Posterior cingulate gyrus (tissue), 11 donors: ENCODE measurements at places on chromosomes 1 and 21.
A peak's percentile ranks its signal among the peaks of the same experiment; 100 is the strongest.

- DNase-seq: no peak
These were observed 14.5 kb downstream of the MCOLN2 start for GRCh38 chr1:84982395-84982794.

- no peak for DNase-seq
These were observed 408.0 kb downstream of the DISC1 start for GRCh38 chr1:232034556-232034955.

DNA sequence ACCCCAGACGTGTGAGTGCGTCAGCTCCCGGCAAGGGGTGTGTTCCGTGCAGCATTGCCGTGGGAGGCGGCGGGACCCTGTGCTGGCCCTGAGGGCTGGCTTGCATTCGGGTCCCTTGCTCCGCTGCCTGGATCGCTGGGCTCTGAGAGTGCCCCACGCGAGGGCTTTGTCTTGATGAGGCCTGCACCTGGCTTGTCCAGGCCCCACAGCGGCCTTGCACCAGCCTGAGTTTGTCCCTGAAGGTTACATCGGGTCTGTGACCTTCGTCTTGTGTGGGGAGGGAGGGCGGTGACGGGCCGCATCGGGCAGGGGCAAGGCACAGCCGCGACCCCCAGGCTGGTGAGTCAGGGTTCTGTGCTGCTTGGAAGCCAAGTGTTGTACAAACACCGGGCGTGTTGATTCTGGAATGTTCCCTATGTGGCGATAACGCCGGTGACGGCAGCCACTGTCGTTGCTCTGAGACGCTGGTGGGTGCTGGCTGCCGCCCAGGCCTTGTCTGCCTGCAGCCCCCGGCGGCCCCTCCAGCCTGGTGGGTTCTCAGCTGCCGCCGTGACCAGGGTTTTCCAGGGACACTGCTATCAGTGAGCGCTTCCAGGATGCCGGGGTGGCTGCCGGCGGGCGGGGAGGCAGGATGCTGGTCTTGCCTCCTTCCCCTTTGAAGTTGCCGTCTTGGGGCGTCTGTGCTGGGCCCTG lies 42.9 kb downstream of the SLX9 start:
- DNase-seq: no peak

DNA sequence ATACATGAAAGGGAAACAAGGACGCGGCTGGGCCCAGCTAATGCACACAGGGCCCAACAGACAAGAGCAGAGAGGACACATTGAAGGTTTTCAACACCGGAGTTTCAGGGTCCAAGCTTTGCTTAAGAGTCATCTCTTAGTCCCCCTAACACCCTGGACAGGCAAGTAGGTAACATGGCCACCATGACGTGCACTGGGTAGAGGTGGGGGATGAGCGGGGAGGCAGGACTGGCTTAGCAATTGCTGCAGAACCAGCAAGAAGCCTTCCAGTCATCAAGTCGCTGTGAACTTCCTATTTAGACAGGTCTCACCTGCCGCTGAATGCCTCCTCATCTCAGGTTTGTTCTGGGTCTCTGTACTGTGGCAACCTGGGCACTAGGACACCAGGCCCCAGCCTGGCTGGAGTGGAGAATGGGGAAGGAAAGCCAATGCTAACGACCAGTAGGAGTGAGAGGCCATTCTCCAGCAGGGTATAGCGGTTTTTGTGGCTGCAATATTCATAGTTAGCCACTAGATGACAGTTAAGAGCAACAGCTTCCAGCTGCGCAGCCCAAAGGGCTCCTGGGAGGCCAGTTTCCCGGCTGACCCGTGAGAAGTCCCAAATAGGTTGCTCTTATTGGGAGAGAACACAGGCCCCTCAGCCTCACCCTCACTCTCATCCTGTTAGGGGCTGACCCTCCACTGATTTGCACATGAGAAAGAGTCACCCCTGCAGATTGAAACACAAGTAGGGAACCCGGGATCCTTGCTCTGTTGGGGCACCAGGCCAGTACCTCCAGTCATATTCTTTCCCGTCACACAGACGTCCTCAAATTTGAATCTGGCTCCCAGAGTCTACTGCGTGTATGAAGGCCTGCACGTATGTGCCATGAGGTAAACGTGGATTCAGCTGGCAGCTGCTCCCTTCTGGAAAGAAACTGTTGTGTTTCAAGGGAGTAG lies 6.0 kb upstream of the PIGC start:
- DNase-seq: peak; percentile 8

DNA sequence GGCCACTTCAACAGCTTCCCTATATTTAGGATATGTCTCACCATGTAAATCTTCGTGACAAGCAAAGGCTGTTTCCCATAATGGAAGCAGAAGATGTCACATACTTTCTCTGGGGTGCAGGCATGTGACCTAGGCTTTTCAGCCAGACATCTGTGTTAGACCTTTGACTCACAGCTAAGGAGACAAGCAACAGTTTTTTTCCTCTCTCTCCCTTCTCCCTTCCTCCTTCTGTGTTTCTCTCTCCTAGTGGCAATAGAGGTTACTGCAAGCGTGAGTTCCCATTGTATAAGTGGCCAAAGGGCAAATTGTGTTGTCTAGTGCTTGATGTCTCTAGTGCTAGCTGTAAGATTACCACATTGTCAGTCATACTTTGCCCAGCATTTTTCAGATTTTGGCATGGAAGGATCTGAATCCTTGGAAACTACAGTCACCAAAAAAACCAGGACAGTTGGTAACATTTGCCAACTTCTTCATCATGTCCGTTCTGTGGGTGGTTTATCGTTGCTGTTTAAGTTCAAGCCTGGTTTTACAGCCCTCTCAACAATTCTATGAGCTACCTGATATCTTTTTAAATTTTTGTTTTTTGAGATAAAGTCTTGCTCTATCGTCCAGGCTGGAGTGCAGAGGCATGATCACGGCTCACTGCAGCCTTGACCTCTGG lies 44.4 kb upstream of the RABGAP1L start:
- no peak for DNase-seq

DNA sequence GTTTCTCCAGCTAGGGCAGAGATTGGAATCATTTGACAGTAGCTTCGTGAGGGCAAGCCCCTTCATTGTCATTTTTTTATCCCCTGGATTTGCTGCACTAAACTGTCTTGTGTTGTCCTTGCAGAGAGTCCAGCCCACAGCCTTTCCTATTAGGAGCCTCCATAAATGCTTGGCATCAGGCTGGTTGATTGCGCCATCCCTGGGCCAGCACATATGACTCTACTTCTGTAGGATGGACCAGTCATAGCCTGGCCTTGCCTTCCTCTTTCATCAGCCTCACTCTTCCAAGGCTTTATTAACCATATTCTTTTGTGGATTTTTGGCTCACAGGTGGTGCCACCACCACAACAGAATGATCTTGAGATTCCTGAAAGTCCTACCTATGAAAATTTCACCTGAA lies 31.4 kb downstream of the LY9 start:
- DNase-seq: no peak

GRCh38 chr1:15272009-15272781 lies 25.2 kb downstream of the FHAD1 start:
- peak; percentile 88 for DNase-seq

DNA sequence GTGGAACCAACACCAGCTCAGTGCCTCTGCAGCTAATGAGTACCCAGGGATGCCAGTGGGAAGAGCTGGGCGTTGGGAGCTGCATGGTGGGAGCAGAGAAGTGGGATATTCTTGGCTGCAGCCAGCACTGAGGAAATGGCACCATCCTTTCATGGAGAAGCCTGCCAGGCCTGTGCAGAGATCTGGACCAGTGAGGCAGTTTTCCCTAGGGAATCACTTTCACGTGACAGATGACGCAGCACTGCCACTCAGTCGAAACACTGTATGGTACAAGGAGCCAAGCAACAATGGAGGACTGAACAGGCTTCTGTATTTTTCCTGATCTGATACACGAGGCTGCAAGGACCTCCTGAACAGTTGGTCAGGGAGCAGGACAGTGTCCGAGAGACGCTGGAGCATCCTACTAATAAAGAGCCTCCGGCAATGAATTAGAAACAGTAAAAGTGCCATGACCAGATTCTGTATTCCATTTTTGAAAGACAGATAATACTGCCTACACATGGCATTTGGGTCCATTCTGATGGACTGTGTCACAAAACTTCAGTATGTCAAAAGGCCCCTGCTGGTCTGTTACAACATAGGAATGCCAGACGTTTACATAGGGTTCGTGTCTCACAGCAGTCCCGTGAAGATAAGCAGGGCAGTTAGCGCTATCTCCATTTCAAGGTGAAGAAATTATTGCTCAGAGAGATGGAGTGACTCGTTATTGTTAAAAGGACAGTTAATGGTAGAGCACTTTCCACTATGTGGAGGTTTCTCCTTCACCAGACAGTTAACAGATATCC lies 44.0 kb upstream of the LMO4 start:
- DNase-seq: no peak

DNA sequence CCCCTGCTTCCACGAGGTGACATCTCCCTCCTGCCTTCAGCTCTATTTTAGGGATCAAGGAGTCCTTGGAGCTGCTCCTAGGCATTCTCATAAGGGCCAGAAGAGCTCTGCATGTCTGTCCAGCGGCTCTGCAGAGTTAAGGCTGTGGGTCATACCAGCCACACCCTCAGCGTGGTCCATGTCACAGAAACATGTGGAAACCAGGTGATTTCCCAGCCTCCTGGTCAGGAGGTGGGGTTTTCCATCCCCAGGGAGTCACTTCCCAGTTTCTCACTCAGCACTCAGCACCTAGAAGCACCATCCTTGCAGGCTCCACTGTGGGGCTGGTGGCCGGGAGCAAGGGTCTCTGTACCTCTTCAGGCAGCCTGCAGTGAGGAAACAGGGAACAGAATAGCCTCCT lies 1.4 kb upstream of the TNFRSF1B start:
- no peak for DNase-seq

- DNase-seq: no peak
These were observed 63.4 kb downstream of the CD2 start for GRCh38 chr1:116817582-116818064.

- DNase-seq: no peak
These were observed 64.0 kb upstream of the TARDBP start for GRCh38 chr1:10948463-10948775.

DNA sequence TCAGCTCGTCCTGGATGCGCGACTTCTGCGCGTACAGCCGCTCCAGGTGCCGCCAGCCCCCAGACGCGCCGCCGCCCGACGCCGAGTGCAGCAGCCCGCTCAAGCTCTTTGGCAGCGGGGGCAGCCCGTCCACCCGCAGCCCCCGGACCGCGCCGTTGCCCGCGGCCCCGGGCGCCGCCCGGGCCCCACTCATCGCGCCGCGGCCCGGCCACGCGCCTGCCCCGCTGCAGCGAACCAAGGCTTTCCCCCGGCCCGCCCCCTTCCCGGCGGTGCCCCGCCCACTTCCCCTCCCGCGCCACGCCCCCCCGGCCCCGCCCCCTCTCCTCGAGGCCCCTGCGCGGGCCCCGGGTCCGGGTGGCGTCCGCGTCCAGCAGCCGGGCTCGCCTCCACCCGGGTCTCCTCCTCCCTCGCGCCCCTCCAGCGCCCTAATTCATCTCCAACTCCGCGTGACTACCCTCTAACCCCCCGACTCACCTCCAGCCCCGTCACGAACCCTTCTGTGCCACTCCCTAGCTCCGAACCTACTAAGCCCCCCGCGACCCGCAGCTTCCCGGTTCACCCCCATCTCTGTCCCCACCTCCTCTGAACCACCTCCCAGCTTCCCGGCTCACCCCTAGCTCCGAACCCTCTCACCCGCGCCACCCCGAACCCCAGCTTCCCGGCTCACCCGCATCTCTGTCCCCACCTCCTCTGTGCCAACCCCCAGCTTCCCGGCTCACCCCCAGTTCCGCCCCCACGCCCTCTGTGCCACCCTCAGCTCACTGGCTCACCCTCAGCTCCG lies at the start of gene FAM89A:
TSS of gene FAM89A (minus strand) at position 236 of the 781 bp plus-strand sequence. CDS start at position 193, 43 bp downstream.
- DNase-seq: peak; percentile 25

DNA sequence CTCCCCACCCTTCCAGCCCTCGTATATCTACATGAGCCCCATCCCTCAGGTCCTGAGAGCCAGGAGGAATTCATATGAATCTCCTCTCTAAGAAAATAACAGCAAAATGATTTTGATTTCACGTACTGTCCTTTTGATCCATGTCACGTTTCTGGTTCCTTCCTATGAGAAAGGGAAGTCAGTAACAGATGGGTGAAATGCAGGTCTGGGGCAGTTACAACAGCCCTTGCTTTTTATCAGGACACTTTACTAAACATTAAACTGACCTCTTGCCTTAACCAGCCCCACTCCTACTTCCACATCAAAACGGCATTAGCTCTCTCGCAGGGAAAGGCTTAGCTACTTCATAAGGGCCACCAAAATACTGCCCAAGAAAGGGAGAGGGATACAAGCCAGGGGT lies 59.0 kb downstream of the SPATA46 start:
- no peak for DNase-seq

DNA sequence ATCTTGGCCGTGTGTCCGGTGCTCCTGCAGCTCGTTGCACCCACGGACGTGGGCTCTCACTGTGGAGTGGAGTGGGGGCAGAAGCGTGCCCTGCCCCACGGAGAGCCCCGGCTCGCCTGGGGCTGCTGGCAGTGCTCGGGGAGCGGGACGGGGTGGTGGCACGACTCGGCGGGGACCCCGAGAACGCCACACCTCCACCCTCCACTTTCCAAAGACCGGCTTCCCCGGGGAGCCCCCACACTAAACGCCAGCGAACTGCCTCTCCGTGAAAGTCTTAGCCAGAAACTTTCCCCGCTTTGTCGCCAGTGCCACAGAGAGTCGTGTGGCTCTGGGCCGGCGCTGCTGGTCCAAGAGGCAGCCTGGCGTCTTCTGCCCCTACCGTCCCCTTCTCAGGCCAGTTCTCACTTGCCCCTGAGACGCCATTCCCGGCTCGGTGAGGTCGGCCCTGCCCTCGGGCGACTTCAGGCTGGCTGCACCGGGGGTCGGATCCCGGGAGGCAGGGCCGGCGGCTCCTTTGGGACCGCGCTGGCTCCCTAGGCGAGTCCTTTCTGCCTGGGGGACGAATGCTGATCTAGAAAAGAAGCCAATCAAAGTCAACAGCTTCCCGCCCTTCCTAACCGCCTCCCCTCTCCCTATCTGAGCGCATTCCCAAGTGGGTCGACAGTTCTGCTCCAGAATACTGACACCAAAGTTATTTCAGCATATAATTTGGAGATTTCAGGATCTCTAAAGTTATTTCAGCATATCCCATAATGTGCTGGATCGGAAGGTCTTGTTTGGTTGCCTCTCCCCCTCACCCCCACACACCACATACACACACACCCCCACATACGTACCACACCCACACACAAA lies 2.6 kb upstream of the SAMD13 start:
- peak; percentile 14 for DNase-seq

DNA sequence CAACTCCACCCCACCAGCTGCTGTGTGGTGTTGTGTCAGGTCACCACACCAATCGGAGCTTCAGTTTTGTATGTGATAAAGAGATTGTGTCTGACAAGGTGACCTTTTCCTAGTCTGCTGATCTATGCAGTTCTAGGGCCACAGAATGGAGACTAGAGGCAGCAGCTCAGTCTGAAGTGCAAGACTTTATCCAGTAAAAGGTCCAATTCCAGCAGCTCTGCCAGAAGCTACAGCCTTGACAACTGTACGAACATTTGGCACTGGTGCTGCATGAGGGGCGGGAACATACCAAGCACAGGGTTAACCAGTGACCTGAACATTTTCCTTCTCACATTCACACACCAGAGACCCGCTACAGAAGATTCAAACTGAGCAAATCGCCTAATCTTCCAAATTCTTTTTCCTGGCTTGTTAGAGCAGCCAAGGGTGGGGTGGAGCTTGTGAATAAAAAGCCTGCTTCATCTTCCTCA lies 9.3 kb downstream of the FMO1 start:
- DNase-seq: no peak
